ENCODE measurements at places on chromosomes 4 and X.

DNA sequence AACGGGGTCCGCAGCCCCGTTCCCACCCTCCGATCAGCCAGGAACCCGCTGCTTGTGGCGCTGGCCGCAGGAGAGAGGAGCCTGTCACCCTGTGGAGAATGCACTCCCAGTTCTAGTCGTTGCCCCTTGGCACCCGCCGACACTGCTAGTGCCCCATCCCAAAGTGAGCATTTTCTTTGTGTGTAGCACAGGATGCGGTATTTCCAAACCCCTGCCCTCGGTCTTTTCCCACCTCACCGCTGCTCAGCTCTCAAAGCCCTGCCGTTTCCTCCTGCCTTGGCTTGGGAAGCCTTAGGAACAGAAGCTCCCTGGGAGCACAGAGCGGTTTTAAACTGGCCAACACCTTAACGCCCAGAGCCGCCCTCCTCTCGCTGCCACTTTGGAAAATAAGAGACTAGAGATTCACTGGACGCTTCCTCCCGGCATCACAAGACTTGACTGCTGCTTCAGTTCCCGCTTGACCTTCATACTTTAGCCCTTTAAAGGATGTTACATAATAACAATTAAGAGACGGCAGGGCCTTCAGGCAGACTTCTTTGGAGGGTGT lies 772 bp downstream of the CYP4V2 start:
- DNase-seq, result no peak

GRCh38 chrX:130628516-130628915 lies 226.7 kb downstream of the RBMX2 start:
- no peak for DNase-seq

DNA sequence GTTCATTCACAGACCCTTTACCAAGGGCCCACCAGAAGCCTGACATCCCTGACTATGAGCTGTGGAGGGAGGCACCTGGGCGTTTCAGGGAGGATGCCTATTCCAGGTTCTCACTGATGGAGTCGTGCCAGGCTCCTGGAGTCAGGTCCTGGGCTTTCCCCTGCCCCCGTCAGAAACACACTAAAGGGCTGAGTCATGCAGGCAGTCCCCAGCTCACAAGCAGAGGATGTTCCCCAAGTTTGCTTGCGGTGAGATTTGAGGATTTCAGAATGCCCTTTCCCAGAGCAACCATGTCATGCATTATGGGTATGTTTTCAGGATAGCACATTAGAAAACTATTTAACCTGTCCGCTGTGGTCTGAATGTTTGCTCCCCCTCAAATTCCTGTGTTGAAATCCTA lies 45.2 kb downstream of the FHDC1 start:
- no peak for DNase-seq

GRCh38 chr4:25892796-25893195 lies 21.2 kb upstream of the SMIM20 start:
- DNase-seq, result no peak

- no peak for DNase-seq
Measured at GRCh38 chr4:125313497-125313896, 1.3 kb upstream of the FAT4 start.

DNA sequence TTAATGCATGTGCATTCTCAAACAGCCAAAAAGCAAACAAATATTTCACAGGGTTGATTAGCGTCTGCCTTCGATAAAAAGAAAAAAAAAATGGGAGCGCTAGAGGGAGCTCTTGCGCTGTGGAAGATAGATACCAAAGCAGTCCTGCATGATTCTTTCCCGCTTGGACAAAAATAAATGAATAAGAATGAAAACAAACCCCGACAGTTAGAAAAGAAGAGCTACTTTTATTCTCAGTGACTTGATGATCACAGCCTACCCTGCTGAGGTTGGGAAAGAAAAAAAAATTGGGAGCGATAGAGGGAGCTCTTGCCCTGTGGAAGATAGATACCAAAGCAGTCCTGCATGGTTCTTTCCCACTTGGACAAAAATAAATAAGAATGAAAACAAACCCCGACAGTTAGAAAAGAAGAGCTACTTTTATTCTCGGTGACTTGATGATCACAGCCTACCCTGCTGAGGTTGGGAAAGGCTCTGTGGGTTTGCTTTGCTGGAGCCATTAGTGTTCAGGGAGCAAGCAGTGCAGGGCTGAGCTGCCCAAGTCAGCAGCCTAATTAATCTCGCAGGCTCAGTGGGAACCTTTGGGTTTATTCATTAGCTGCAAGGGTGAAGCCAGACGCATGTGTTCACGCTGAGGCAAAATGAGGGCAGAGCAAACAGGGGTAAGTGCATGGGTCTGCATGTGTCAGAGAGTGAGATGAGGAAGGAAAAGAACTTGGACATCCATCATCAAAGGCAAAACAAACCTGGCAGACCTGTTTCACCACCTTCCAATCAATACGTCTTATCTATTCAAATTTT lies 249.3 kb upstream of the PRKX start:
- DNase-seq, result no peak

DNA sequence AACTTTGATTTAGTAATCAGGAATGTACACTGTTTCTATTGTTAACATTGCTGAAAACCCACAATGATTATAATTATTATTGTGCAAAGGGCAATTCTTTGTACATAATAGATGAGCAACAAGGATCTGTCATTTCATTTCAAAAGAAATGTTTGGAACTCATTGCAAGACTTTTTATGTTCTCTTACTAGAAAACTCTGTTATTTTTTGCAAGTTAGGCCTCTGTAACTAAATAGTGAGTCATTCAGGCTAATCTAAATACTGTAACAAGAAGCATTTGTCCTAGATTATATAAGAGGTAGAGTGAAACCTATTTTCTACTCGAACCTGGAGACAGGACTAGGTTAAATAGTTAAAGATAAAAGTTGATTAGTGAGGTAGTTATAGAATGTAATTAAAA lies 93.2 kb upstream of the FAM47B start:
- no peak for DNase-seq

DNA sequence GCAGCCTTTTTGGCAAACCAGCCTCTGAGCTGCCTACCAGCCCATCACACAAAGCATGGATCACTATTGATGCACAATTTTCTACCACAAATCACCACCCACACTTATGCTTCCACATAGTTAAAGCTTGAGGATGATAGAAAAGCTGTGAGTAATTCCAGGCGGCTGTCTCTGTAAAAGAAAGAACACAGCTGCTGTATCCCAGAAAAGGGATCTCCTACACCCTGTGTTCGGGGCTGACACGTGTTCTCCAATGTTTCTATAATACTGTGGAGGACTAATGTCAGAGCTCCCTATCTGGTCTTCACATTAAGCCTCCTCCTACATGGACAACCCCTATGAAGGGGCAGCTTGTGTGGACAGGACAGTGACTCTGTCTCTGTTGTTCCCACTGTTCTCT lies 12.5 kb upstream of the BRS3 start:
- DNase-seq, result no peak

DNA sequence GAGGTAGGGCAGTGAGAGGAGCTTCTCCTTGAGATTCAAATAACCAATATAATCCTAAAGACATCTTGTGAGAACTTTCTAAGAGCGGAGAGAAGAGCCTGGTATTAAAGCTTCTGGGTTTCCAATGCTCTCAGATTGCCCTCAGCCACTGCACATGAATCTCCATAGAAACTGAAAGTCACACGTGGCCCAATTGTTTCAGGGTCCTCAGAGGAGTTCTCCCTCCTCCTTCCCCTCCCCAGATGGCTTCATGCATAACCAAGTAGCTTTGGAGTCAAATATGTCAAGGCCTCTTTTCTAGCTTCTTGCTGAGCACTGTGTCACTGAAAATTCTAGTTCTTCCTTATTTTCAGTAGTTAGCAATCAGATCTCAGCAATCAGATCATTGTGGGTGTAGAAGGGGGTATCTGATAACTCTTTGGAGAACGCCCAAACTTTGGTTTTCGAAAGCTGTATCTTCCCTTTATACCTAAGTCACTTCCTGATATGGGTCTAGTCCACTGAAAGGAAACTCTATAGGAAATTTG lies 2.2 kb downstream of the BTK start:
- no peak for DNase-seq

GRCh38 chr4:151887031-151887815 lies 126.4 kb upstream of the GATB start:
- no peak for DNase-seq

DNA sequence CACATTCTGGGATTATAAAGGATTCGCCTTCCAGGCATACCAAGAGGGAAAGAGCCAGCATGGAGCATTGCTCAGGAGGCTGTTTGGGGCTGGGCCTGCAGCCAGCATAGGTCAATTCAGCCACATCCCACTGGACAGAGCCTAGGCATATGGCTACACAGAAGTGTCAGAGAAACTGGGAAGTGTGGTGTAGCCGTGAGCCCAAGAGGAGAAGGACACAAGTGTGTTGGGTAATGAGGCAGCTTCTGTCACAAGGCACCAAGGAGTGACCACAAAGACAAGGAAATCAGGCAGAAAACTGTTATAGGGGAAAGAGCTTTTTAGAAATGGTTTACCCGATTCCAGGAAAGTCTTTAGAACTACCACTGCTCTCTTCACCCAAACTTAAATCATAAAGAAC lies 178.6 kb upstream of the TBL1X start:
- DNase-seq, result no peak

DNA sequence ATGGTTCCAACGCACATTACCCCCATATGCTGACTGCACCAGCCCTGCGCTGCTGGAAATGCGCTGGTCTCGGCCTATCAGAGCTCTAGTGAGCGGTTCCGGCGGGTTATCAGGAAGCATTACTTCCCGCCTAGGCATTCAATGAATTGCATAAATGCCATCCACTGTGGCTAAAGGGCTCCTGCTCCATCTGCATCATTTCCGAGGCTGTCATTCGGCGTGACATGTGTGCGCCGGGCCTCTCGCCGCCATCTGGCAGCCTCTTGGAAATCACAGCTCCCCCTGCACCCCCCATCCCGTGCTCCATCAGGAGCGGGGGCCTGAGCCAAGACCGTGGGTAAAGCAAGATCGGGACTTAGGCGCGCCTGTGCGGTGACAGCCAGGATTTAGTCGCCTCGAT lies 64.4 kb downstream of the SEPSECS start:
- no peak for DNase-seq

GRCh38 chrX:20015422-20015821 lies 24.6 kb upstream of the BCLAF3 start:
- no peak for DNase-seq

DNA sequence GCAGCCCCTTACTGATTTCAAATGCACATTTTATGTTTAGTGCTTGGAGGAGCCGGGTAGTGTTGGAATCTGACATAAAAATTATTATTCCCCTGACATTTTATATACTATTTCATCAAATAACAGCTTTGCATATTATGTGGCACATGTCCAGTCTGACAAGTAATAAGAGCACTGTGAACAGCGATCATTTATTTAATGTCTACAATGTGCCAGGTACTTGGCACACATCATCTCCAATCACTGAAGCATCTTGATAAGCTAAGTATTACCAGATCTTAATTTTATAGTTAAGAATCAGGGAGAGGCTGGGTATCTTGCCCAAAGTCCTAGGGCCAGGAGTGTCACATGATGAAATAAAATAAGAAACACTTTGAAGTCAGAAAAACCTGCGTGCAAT lies 197.2 kb downstream of the NR3C2 start:
- DNase-seq, result no peak

GRCh38 chrX:104795804-104796203 lies 229.8 kb downstream of the IL1RAPL2 start:
- DNase-seq, result no peak

GRCh38 chr4:2101346-2102044 lies 42.4 kb downstream of the NAT8L start:
- DNase-seq, result no peak

DNA sequence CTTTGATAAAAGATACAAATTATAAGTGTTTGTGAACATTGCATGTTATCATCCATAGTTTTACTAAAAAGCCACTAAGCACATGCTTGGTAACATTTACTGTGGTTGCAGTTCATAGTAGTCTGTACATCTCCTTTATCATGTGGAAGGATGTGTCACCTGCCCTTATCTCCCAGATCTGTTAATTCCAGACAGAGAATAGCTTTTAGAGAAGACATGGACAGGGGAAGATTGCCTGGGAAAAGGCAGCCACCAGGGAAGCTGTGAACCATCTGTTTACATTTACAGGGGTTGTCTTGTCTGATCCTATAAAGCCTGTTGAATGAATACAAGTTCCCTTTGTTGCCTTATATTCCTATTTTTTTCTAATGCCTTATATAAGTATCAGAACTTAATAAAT lies 396.0 kb downstream of the FAT4 start:
- DNase-seq, result no peak

DNA sequence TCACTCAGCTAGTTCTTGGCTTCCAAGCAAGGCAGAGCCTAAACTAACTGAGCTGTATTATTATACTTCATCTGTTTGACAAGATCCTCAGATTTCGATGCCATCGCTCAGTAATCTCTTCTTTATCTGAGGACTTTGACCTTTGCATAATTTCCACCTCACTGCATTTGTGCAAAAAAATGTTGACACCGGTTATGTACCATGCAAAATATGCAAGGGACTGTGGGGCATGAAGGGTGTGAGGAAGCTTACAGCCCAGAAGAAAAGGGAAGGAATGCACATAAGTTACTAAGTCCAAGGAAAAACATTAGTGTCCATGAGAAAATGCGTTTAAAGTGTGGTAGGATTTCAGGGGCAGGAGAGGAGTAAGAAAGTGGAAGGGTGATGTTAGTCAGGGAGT lies 295.4 kb downstream of the PACRGL start:
- no peak for DNase-seq

DNA sequence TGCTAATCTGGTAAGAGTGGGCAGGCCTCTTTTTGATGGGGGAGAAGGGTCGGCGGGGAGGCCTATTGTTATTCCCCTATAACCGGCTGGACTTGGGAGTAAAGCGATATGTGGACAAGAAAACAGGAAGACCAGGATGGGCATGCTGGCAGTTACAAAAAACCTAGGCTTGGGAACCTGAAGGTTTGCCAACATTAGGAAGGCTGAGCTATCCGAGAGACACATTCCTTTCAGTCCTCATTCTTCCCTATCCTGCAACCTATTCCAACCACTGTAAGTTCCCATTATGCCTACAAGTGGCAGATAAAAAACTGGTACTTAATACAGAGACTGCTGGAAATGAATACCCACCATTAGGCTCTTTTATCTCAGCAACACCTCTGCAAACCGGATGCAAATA lies 32.4 kb upstream of the CT47C1 start:
- DNase-seq, result no peak

Data from stimulated activated CD8-positive, alpha-beta memory T cell treated with anti-CD3 and anti-CD28 coated beads, Interleukin-4, amount 100 ng/mL, for 1 hour (primary cell).